ENCODE measurements at places on chromosomes 3 and 15.

- no peak for DNase-seq
Observed at GRCh38 chr3:189404024-189404423, 227.2 kb upstream of the TP63 start.

GRCh38 chr3:127960421-127960965, 45.5 kb downstream of the KBTBD12 start:
- DNase-seq = no peak

DNA sequence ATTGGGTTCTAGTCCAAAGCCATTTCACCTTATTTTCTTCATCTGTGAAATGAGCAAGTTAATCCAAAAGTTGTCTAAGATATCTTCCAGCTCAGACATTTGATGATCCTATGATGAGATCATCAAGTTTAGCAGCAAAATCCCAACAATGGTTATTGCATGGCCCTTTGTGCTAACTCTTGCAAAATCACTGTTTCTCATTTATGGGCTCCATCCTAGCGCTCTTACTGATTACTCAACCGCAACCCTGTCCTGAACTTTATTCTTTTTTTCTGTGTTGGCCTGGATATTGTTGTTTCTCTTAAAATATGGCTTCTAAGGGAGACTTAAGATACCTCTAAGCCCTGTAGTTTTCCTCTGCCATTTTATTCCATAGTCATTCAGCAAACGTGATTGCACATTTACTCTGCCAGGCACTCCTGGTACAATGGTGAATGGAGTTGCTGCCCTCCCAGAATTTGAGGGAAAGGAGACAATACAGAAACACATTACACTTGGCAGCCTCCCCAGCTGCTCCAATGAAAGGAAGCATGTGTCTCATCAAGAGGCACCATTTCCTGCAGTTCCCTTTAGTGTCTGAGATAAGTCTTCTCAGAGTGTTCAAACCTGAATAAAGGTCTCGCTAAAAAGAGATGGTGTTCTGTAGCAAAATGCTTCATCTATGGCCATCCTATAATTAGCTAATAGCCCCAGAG, 4.4 kb downstream of the GXYLT2 start:
- no peak for DNase-seq

DNA sequence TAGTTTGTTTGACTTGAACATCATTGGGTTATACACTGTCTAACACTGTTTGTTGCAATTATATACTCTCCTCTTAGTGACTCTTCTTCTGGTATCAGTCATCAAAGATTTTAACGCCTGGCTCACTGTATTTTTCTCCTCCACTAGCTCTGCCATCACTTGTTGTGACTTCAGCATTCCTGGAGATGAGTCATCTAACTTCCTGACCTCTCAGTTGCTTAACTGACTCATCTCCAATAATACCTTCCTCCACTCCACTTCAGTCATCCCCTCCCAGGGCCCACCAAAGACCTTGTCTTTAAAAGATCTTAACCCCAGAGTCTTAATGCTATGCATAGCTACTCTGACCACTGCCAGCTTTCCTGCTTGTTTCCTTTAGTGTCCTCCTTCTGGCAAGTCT, 28.6 kb upstream of the CLSTN2 start:
- no peak for DNase-seq

GRCh38 chr3:87225659-87226058, 1.4 kb upstream of the CHMP2B start:
- DNase-seq = no peak

- no peak for DNase-seq
Observed at GRCh38 chr15:99474909-99475753, 90.7 kb upstream of the MEF2A start.

- DNase-seq = no peak
Observed at GRCh38 chr15:67080900-67081431, 15.6 kb downstream of the SMAD3 start.

DNA sequence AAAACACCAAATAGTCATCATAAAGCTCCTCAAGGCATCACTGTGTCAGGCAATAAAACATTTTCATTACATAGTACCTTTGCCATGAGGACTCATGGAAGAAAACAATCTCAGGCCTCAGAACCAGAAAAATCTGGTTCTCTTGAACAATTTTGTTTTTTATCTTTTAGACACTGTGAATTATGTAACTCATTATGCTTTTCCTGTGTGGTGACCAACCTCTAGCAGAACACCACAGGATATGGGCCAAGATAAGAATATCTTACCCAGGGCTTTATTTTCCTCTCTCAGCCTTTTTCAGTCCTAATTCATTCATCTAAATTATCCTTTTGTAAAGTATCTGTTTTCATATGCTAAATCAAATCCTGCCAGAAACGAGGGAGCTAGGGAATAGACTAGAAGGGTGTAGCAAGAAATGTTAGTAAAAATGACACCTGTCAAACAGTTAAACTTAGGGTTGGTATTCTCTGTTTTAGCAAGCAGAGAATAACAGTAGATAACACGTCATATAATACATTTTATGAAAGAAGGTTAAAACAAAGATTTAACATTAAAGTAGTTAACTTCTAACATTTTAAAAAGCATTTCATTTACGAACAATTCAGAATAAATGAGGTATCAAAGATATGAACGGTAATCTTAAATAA, 111.1 kb downstream of the FBXL22 start:
- DNase-seq = no peak

DNA sequence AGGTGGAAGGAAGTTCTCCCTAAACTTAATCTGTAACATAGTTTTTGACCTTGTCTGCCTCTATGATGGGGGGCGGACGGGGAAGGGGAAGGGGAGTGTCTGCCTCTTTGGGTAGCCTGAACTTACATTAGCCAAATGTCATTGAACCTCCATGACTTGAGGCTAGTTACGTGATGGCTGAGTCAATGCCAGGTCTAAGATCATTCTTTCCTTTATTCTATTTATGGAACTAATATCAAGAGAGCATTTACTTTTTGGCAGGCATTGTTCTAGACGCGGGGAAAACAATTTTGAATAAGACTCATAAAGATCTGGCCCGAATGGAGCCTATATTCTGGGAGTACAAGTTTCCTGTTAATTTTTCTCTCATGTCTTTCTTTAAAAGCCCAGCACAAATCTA, 340.7 kb upstream of the C2CD4B start:
- no peak for DNase-seq

DNA sequence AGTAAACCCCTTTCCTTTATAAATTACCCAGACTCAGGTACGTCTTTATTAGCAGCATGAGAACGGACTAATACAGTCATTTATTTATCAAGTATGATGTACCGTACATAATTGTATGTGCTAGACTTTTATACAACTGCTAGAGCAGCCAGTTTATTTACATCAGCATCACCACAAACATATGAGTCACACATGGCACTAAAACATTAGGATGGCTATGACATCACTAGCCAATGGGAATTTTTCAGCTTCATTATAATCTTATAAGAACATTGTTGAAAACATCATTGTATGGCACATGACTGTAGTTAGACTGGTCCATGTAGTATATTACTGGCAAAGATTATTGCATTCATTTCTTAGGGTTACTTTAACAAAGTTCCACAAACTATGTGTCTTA, 121.7 kb downstream of the ZMAT3 start:
- no peak for DNase-seq

GRCh38 chr3:39961230-39961629, 151.8 kb downstream of the MYRIP start:
- no peak for DNase-seq

DNA sequence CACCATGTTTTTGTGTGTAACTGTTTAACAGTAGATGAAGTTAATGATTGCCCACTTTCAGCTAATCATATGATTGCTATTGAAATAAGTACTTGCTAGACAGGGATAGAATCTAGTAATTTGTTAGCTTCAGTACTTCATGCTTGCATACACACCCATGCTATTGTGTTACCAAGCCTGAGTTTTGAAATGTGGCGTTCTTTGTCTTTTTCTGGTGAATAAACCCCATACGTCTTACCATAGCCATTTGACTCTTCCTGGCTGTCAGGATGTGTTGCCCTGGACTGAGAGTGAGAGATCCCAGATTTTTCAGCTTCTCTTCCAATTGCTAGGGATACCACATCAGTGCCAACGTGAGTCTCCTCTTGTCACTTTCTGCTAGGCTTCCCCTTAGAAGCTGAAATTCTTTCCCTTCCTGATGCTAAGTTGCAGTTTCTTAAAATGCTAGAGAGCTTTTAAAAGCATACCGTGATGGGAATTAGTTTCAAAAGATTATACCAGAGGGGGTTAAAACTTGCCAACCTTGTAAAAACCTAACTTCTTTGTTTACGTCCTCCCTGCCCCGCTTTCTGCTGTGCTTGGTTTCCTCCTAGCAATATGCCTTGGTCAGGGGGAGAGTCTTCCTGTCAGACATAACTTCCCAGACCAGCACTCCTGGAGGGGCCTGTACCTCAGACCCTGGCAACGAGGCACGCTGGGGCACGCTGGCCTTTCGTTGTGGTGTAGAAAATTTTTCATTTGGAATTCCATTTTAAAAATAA, 62.9 kb upstream of the ULK4 start:
- no peak for DNase-seq

GRCh38 chr3:34646911-34647460, 848.6 kb downstream of the PDCD6IP start:
- no peak for DNase-seq
